ENCODE measurements at places on chromosomes 1 and 21. TPM values are rescaled to one million over a fixed set of nuclear protein-coding genes. Genes with fewer than 3 reads are reported as not detected.

GRCh38 chr1:99614728-99615127, 31.2 kb upstream of the PALMD start:
- DNase-seq = no peak

GRCh38 chr1:201585093-201585483, 46.2 kb downstream of the NAV1 start:
- no peak for DNase-seq

DNA sequence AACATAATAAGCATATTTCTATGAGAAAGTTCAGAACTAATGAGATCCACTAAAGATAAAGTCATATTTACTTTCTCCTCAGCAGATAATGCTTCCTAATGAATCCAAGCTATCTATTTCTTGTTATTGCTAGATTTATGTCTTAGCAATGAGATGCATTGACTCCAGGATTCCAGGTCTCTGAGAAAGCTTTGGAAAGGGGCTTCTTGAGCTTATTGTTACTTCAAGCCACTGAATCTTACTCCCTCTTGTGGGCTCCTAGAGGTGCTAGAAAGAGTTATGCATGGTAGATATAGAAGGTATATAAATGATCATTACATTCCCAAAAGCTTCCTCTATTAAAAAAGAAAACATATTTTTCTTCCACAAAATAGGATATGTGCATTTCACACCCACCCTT, 246.4 kb upstream of the ADAMTS5 start:
- DNase-seq = no peak

GRCh38 chr1:103448560-103448959, 76.9 kb upstream of the RNPC3 start:
- DNase-seq = no peak

GRCh38 chr1:12615865-12616708, 1.9 kb downstream of the DHRS3 start:
- DNase-seq = no peak

GRCh38 chr1:36847186-36847585, 187.1 kb downstream of the GRIK3 start:
- no peak for DNase-seq

DNA sequence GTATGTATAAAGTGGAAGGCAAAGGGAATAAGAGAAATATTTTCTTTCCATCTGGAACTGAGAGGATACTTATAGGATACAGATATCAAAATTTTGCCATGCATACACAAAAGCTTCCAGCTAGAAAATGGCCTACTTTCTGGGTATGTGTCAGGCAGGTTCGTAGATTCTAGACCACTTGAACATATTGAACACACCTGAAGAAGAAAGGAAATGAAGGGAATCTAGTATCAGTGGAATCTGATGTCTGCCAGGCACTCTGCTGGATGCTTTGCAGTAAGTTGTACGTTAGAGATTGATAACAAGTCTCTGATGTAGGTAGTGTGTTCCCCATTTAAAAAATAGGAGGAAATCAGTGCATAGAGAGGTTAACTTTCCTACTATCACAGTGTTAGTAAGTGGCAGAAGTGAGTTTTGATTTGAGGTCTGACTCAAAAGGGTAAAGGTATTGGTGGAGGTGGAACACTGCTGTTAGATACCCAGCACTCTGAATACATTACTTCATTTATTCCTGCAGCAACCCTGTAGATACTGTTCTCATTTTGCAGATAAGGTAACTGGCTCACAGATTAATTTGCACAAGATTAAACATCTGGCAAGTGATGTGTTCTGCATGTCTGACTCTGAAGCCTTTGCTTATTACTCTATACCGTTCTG, 3.0 kb downstream of the CAMSAP2 start:
- DNase-seq = no peak

DNA sequence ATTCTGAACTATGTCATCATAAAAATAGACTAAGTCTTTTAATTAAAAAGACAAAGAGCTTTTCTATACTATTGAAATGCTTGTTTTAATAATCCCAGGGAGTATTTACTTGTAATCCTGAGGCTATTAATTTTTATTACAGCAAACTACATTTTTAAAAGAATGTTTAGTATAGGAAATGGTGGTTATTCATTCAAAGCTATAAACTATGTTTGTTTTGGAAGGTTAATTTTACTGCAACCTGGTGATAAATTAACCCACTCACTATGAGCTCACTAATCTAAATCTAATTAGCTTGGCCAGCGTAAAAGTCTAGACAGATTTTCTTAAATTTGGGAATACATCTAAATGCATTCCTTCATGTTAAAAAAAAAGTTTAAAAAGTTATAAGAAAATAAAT, 13.8 kb upstream of the EYA3 start:
- no peak for DNase-seq

GRCh38 chr1:232250838-232251237, 379.1 kb downstream of the SIPA1L2 start:
- DNase-seq = no peak

- no peak for DNase-seq
These were observed 190.7 kb upstream of the MAP1LC3C start for GRCh38 chr1:242189591-242189990.

DNA sequence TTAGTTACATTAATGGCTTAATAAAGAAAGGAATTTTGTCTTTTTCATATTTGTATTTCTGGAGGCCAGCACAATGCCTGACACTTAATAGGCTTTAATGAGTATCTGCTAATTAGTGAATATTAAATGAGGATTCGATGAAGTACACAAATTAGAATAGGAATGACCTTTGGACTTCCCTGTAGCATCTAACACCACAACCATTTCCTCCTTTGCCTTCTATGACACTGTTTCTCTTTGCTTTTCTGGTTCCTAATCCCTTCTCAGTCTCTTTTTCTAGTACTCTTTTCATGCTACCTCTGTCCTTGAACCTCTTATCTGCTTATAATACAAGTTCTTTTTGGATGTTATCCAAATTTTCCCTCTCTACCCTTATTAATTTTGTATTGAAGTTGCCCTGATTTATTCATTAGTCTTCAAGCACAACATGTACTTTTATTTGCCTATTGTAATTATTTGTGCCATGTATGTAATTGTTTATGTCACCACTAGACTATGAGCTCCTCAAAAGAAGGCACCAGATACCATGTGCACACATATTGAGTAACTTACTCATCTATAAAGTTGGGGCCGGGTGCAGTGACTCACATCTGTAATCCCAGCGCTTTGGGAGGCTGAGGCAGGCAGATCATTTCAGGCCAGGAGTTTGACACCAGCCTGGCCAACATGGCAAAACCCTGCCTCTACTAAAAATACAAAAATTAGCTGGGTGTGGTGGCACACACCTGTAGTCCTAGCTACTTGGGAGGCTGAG, 23.8 kb downstream of the RPS27 start:
- no peak for DNase-seq

GBP2 gene
- total RNA-seq = 280 TPM

ZMYM4 gene
- 26.8 TPM for total RNA-seq

SPRR1B gene
- total RNA-seq = not detected

CFAP141 gene
- not detected for total RNA-seq
